ENCODE measurements at places on chromosomes 1 and 21.

GRCh38 chr1:58460469-58460868 is 86.1 kb downstream of the OMA1 start:
- no peak for DNase-seq

DNA sequence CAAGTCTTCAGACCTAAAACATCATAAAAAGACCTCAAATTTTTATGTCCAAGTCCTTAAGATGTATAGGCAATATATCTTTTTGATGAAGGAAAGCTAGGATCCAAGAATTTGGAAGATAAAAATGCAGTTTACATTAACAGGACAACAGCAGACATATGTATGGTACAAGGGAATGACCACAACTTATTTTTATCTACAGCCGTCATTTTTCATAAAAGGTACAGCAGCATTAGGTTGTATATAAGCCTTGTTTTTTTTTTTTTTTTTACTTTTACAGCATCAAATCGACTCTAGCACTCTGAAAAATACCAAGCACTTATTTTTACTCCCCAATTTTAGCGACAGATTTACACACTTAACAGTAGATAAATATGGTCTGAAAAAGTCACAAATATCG is 1.3 kb downstream of the SRSF10 start:
- DNase-seq = no peak

- no peak for DNase-seq
These were observed 58.7 kb downstream of the IGSF21 start for GRCh38 chr1:18166341-18166740.

DNA sequence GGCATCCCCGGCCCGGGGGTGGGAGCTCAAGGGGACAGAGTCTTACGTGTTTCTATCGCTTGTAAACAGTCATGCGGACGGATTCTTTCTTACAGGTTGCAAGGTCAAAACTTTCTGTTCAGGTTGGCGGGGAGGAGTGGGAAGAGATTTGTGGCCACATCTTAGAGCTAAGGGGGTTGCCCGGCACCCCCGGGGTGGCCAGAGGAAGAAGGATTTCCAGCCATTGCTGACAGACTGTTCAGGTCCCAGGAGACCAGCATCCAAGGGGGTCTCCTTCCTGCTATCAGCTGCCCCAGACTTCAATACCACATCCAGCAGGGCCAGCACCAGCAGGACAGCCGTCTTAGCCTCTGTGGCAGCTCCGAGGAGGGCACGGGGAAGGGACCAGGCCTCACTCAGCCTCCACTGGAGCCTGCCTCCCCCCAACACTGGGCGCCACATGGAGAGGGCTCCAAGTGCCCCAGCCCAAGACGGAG is 52.0 kb downstream of the KIF21B start:
- no peak for DNase-seq

DNA sequence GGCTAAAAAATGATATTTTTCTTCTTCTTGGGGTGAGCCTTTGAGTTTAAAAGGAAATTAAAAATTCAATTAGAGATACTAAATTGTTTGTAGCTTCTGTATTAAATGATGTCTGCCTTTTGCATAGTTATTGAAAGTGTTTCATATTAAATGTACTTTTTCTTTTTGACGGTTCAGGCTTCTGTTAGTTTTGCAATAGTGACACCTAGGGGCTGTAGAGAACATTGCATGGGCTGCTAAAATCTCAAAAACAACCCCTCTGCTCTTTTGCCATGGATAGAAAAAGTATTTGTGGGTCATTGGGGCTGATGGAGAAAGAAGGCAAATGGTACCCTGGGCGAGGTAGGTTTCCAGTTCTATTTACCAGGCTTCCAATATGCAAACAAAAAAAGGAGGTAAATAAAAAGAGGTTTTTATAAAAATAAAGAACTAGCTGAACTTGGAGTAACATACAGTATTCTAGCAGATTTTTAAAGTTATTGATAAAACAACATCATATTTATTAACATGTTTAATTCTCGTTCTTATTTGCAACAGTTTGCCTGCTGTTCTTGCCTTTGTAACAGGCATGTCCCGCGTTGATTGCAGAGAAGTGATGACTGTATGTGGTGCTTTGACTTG is 115.4 kb upstream of the HOOK1 start:
- no peak for DNase-seq

GRCh38 chr21:37994211-37994610 is 78.0 kb upstream of the KCNJ6 start:
- no peak for DNase-seq

- DNase-seq = no peak
These were observed 663 bp downstream of the CAMTA1 start for GRCh38 chr1:6785728-6786505.

- DNase-seq = no peak
These were observed 37.6 kb downstream of the CENPF start for GRCh38 chr1:214640431-214641213.

GRCh38 chr1:90919190-90919719 is 102.6 kb downstream of the ZNF644 start:
- no peak for DNase-seq

GRCh38 chr21:38933731-38934130 is 128.0 kb downstream of the ETS2 start:
- no peak for DNase-seq

DNA sequence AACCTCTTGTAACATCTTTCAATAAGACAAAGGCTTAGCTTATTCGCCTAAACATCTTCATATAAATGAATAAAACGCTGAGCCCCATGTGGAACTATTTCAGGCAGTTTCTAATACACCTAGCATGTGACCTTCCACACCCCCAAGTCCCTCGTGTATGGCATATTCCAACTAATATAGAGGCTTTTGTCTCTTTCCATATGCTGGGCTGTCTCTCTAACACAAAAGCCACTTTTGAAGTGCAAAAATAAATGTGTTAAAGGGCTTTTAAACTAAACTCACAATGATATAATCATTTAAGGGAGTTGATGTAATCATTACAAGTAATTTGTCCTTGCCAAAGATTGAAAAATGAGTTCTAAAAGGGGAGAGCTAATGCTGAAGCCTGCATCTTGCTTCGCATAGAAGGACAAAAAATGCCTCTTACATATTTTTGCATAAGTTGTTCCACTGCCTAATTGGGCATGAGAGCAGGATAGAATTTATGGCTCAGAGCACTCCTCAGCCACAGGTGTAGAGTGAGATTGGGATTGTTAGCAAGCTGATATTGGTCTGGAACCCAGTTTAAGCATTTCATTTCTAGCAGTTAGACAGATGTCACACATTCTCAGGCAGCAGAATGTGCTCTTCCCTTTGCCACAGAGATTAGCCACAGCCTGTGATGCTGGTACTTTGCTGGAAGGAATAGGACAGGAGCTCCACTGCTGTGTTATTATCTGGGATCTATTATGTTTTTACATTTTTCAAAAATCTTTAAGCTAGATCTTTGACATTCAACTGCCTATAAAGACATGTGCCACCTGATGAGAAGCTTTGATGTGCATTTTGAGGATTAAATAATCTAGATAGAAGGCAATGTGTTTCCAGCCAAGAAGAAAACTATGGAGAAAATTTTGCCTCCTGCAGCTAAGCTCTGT is 1044.4 kb downstream of the ADGRL2 start:
- no peak for DNase-seq

GRCh38 chr1:7550981-7551380 is 220.1 kb upstream of the VAMP3 start:
- no peak for DNase-seq

DNA sequence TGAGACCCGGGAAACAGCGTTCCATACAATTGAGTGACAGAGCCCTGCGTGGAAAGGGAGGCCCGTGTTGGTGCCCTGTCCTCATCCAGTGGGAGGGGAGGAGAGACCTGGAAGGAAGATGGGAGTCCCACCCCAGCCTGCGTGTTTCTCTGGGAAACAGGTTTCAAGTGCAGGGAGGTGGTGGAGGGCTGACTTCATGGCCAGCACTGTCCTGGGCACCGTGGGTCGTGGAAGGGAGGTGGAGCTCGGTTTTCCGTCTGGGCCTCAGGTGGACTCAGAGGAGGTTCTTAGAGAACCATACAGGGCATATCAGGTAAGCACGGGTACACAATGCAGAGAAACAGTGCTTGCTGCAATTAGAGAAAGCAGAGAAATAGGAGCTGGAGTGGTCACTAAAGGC is 222.6 kb downstream of the CAMTA1 start:
- no peak for DNase-seq

GRCh38 chr21:31233711-31234110 is 110.3 kb downstream of the TIAM1 start:
- DNase-seq = no peak

DNA sequence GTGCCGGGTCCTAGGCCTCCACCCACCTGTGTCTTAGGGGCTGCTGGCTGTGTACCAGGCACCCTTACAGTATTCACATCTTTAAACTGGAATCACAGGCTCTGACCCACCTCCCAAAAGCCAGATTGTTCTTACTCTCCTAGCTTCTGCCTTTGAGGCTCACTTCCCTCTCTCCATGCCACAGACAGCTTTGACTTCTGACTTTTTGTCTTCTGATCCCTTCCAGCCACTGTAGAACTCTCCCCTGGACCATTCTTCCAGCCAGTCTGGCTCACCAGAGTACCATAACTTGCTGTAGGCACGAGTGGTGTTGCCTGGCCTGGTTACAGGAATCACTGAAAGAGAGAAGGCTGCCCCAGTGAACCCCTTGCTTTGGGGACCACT is 58.1 kb upstream of the STUM start:
- DNase-seq = no peak

DNA sequence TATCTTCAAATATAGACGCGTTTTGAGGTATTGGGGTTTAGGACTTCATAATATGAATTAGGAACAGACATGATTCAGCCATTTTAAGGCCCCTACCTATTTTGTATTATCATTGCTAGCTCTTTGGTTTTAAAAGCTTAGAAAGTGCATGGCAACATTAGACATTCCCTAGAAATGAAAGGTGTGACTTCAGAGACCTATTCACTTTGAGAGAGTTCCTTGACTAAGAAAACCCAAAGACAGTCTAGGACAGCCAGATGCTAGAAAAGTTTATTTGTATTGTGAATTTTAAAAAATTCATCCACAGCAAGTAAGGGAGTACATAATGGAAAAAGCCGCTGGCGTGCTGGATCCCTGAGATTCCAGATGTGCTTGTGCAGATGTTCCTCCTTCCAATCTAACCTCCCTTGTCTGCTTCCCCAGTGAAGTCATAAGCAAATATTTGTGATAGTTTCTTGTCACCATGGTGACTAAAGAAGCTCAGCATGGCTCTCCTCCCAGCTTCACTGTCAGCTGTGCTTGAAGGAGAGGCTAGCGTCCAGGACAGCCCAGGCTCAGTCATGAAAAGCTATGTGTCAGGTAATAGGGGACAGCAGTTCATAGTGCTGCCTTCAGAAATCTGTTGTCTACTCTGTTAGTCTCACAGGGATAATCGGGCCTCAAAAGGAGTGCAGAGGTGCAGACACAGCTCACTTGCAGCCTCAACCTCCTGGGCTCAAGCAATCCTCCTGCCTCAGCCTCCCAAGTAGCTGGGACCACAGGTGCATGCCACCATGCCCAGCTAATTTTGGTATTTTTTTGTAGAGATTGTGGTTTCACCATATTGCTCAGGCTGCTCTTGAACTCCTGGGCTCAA is 34.8 kb downstream of the KPNA6 start:
- peak; percentile 3 for DNase-seq

DNA sequence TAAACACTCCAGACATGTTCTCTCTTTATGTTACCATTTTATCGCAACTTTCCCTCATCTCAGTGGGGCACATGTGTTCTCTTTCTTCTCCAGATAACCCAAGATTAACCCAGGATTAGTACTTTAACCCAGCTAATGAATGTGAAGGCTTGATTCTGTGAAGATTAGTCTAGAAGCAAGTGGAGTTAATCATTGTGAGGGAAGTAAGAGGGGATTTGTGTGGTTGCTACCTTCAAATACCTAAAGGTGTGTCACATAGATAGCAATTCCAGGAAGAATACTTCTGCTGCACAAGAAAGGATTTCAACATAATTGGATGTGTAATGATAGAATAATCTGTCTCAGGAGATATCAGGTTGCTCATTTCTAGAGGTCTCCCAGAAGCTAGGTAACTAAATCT is 327.1 kb downstream of the PBX1 start:
- DNase-seq = no peak

- no peak for DNase-seq
These were observed 33.8 kb upstream of the SLC45A1 start for GRCh38 chr1:8284127-8284526.

GRCh38 chr21:35070436-35070835 is 21.3 kb upstream of the RUNX1 start:
- DNase-seq = no peak

DNA sequence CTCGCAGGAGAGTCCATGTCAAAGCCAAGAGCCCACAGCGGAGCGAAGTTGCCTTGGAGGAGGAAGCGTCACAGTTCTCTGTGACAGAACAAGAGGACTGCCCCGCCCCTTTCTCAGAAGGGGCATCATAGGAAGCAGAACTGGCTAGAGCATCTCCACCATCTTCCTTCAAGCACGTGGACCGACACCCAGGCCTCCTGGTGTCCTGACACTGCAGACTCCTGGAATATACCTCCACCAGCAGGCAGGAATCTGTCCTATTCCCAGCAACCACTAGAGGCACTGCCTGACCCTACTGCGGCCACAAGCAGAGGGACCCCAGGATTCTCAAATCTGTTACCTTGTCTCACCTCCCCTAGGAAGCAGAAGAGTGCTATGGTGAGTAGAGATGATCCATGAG is 37.8 kb downstream of the GPA33 start:
- DNase-seq = no peak

DNA sequence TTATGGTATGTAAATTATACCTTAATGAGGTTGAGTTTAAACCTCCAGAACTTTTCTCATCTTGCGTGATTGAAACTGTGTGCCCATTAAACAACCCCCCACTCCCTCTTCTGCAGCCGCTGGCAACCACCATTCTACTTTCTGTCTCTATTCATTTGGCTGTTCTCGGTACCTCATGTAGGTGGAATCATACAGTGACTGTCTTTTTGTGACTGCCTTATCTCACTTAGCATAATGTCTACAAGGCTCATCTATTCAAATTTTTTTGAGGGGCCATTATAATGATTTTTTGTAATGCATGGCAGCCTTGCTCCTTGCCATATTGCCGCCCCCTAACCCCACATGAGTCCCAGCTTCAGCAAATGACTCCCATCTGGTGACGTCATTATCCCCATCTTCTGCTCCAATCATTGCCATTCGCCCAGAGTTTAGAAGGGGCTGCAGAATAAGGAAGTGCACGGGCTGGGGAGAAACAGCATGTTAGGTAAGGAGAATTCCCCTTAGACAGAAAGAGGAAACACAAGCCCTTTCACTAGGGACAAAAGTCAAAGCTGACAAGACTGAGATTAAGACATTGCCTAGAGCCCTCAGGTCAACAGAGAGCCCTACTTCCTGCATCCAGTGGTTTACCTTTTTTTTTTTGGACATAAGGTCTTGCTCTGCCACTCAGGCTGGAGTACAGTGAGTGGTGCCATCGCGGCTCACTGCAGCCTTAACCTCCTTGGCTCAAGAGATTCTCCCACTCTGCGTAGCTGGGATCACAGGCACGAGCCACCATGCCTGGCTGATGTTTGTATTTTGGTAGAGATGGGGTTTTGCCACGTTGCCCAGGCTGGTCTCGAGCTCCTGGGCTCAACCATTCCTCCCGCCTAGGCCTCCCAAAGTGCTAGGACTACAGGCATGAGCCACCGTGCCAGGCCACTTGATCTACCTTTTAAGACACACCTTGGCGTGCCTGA is 78.4 kb upstream of the ERRFI1 start:
- no peak for DNase-seq

Data from DMS79 (cell line).